Fibroblast of gingiva (primary cell): ENCODE measurements at places on chromosomes 5 and 9.
A peak's percentile ranks its signal among the peaks of the same experiment; 100 is the strongest.

- DNase-seq: peak; percentile 39
These were observed 16.3 kb upstream of the MROH2B start for GRCh38 chr5:41087461-41087860.

GRCh38 chr5:1168796-1169195 lies 32.6 kb upstream of the SLC6A19 start:
- DNase-seq: peak; percentile 18

GRCh38 chr9:114363424-114363823 lies 24.4 kb downstream of the AKNA start:
- DNase-seq: no peak

DNA sequence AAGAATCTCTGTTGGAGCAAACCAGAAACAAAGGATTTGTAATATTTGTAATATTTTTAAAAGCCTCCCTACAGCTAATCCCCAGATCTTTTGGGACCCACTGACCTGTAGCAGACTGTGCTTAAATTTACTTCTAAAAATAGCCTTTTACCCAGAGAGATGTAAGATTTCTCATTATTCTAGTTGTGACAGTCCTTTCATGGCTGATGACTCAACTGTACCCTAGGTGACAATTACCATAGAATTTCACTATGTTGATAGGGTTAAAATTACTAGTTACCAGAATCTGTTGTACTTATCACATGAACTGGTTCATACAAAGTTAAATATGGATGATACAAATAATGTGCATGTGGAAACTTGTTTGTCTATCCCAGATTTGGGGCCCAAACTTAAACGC lies 543.9 kb upstream of the SEMA6A start:
- no peak for DNase-seq

GRCh38 chr5:102798104-102798785 lies 43.1 kb downstream of the PAM start:
- no peak for DNase-seq

DNA sequence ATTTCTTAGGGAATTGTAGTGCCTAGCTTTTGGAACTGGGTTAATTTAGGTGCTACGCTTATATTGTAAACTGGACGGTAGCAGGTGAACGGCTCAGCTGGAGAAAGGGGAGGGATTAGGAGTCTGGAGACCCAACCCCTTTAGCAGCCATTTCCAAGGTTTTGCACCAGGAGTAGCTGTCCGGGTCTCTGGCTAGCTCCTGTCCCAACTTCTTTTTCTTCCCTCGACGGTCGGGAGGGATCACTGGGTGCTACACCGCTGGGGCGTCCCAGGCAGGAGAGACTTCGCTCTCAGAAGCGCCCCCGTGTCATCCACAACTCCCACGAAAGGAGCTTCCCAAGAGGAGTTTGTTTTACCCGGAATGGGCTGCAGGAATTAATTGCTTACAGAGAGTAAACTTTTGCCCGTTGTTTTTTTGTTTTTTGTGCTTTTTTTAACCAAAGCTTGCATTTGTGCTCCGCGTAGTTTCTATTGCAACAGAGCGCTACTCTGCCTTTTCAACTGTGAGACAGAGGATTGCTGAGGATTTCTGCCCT lies 1640.9 kb upstream of the C9orf72 start:
- no peak for DNase-seq
